ENCODE measurements at places on chromosomes 6 and 20.
A peak's percentile ranks its signal among the peaks of the same experiment; 100 is the strongest.

GRCh38 chr6:158786645-158787304 lies 32.4 kb downstream of the EZR start:
- DNase-seq: no peak

- DNase-seq: no peak
These were observed 157.7 kb upstream of the EYA4 start for GRCh38 chr6:133083248-133083967.

DNA sequence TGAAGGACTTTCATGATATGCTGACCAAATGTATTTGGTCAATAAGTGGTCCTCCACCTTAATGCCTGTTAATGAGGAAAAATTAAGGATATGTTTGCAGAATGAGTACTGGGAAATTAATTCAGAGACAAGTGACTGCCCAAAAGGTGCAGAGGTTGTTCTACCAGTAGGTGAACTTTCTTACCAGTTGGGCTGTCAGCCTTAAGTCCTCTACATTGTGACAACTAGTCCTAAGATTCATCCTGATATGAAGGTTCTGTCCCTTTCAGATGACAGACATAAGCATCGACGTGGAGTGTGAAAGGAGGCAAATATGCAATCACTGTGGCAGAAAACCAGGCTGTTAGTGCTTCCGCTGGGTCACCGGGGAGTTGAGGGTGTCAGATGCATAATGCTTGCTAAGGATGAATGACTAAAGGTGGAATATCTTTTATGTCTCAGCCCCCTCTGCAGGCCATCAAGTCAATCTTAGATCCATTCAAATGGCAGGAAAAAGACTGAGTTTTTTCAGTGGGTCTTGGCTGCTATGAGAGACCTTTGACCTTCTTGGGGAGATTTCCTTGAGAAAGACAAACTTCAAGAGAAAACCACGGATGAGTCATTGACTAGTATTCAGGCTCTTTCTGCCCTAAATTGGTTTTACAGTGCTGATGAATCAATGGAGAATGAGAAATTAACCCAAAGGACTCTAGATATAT lies 226.0 kb downstream of the TPBG start:
- no peak for DNase-seq

DNA sequence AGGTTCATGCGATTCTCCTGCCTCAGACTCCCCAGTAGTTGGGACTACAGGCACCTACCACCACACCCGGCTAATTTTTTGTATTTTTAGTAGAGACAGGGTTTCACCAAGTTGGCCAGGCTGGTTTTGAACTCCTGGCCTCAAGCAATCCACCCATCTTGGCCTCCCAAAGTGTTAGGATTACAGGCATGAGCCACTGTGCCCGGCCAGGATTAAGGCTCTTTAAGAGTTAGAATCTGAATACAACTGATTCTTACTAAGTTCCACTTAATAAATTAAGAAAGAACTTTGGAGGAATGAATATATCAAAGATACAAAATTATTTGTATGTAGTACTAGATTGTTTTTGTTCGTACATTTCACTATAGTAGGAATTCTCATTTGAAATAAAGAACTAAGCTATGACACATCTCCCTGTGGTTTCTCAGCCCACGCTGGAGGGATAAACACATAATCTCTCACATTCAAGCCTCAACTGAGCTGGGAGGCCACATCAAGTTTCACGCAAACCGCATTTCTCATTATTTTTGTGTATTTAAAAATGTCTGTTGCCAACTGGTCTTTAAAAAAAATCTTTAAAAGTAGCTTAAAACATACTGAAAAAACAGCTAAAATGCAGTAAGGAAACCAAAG lies 34.2 kb downstream of the DTNBP1 start:
- DNase-seq: peak; percentile 20

DNA sequence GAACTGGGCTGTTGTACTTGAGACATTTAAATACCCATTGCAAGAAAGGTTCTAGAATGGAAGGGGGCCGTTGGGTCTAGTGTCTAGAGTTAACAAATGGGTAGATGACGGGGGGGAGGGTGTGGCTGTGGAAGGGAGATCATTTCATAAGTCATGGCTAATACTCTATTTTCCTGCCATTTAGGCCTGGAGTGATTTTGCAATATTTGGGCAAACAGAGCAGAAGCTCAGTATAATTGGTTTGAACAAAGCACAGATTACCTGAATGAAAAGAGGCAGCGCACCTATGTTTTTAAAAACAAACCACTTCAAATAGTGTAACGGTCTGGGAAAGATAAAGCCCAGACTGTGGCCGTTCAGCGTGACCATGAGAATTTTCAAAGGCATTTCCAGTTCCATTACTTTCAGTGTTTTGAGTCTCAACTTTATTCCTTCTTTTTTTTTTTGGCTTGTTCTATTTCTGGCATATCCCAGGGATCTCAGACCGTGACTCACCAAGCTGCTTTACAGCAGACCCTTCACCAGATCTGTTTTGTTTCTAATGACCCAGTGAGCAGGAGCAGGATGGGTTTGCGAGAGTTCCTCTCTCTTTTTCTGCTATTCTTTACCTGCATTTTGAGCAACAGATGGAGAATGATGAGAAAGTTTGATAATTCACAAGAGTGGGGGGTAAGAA lies 73.7 kb downstream of the LYRM2 start:
- DNase-seq: no peak

GRCh38 chr20:62241506-62241905 lies 3.2 kb downstream of the OSBPL2 start:
- DNase-seq: no peak

- no peak for DNase-seq
These were observed 1066.8 kb upstream of the CITED2 start for GRCh38 chr6:140441256-140441655.
